Activated CD4-positive, alpha-beta T cell treated with anti-CD3 and anti-CD28 coated beads for 1 hour (primary cell): ENCODE measurements at places on chromosomes 11 and 22.

DNA sequence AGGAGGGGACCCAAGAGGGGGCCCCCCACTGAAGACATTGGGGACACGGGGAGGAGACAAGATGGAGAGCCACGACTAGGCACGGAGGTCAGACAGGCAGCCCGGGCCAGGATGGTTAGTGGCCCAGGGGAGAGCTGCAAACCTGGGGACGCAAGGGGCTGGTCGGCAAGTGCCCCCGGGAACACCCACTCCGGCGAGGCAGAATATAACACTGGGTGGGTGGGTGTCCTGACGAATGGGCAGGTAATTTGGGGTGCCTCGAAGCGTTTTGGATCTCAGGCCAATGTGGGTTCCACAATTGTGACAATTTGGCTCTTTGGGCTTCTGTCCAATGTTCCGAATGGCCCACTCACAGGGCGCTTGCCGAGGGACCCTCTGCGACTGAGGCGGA lies 9.9 kb downstream of the IGF2 start:
- no peak for DNase-seq

DNA sequence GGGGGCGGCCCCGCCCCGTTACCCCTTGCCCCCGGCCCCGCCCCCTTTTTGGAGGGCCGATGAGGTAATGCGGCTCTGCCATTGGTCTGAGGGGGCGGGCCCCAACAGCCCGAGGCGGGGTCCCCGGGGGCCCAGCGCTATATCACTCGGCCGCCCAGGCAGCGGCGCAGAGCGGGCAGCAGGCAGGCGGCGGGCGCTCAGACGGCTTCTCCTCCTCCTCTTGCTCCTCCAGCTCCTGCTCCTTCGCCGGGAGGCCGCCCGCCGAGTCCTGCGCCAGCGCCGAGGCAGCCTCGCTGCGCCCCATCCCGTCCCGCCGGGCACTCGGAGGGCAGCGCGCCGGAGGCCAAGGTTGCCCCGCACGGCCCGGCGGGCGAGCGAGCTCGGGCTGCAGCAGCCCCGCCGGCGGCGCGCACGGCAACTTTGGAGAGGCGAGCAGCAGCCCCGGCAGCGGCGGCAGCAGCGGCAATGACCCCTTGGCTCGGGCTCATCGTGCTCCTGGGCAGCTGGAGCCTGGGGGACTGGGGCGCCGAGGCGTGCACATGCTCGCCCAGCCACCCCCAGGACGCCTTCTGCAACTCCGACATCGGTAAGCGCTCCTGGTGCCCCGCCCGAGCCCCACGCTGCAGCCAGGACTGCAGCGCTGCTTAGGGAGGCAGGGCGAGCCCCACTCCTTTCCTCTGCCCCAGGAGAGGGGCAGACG lies at the start of gene TIMP3:
Gene TIMP3, plus strand, starts transcription at position 169 of the 700 bp plus-strand sequence. Its CDS starts 297 bp downstream, at position 466.
- DNase-seq: no peak

DNA sequence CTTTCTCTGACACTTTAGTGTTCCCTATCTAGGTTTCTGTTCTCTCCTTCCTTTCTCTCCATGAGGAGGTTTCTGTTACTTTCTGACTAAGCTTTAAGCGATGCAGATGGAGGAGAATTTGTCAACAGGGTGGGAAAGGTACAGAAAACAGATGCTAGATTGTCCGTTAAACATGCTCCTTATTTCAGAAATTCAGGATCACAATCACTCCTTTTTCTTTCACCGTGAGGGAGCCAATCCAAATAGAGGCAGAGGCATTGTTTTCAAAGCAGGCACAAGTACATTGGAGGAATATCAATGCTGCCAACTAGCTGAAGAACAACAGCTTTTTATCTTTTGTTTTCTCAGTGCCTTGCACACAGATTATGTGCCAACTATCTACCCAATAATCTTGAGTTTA lies 215.7 kb upstream of the FOLH1 start:
- no peak for DNase-seq

DNA sequence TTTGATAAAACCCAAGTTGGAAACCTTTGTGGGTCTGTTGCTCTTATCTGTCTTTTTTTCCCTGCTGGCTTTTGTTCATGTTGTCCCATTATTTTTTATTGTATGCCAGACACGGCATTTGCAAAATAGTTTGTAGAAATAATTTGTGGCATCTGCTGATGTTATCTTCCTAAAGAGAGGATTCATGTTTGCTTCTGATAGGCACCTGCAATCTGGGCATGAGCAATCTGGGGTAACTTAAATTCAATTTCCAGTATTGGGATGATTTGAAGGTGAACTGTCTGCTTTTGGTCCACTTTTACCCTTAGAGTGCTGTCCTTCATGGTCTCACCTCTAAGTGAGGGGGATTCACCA lies 126.9 kb downstream of the CEP164 start:
- no peak for DNase-seq

DNA sequence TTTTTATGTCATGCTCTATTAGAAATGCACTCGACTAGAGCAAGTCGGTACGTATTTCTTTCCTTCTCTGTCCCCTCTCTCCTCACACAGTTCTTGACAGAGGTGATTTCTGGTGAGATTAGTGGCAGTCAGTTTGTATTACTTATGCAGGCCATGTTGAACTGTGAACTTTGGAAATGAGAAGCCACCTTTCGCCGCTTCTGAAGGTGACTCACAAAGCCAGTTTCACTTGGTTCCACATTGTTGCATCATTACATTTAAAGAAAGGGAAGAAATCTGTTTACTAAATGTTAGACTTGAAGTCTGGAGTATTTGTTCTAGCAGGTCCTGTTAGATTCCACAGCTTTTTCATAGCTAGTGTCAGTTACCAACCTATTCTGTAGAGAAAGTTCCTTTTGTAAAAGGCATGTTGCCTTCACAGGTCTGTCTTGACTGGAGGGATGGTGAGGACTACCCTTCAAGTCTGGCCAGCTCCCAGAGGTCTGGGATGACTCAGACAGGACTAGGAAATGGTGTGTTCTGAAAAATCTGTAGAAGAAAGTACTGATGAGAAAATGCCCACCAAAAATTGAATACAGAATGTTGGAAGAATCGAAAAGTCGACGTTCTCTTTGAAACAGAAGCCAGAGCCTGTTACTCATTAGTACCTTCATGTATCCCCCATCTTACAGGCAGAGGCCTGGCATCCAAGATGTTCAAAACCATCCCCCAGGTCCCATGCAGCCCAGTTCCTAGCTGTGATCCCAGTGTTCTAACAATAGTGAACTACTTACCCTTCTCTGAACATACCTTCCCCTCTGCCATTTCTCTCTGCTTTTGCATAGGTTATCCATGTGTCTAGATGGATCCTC lies 181.4 kb downstream of the DBX1 start:
- no peak for DNase-seq

DNA sequence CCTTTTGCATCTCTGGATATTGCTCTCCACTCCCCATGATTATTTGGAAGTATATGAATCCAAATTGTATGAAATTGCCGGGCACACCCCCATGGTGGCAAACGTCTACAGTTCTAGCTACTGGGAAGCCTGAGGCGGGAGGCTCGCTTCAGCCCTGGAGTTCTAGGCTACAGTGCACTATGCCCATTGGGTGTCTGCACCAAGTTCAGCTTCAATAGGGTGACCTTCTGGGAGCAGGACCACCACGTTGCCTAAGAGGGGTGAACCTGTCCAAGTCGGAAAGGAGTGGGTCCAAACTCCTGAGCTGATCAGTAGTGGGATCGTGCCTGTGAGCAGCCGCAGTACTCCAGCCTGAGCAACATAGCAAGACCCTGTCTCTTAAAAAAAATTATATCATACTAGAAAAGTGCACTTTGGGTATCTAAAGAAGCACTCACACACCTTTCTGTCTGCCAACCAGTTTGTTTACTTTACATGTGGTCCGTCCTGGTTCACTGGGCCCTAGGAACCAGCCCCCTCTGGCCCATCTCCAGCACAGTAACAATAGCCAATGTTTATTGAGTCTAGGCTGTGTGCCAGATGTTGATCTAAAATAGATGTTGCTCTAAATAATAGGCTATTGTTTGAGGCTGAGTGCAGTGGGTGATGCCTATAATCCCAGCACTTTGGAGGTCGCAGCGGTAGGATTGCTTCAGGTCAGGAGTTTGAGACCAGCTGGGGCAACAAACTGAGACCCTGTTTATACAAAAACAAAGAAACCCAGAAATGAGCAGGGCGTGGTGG lies 16.4 kb upstream of the KAT5 start:
- DNase-seq: no peak

GRCh38 chr22:23231471-23232093 lies 51.3 kb downstream of the BCR start:
- no peak for DNase-seq

DNA sequence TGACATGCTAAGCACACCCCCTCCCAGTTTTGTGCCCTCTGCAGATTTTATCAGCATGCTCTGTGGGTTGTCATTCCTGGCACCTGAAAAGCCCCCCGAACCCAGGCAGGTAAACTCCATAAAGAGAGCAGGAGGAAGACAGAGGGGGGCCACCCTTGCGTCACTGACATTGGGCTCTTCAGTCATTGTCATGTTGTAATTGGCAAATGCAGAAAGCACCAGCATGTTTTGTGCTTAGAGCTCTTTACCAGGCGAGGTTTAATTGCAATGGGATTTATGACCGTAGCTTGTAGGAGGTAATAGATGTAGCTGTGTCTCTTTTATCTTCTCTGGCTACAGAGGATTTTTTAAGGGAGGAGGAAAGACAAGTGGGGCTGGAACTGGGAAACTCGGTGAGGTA lies 201.7 kb downstream of the GRIK4 start:
- no peak for DNase-seq

- DNase-seq: no peak
Observed at GRCh38 chr11:36014898-36015665, 71.2 kb downstream of the LDLRAD3 start.

DNA sequence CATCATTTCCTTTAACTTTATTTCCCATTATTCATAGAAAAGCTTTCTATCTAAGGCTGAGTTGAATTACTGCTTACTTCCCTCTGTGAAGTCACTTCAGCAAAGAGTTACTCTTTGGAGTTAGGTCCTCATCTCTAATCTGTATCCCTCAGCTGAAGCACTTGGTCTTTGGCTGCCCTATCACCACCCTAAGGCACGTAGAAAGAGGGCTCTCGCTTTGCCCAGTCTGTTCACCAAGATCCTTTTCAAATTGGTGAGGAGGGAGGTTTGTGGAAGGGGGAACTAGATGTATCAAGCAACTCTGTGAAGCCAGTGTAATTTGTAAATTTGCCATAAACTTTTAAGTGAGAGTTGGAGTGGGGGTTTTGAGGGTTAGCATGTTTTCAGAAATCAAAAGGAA lies 43.4 kb downstream of the PAX6 start:
- no peak for DNase-seq

GRCh38 chr11:8033305-8034105 lies 46.4 kb downstream of the EIF3F start:
- DNase-seq: peak; percentile 29

GRCh38 chr11:30431127-30431814 lies 108.4 kb downstream of the ARL14EP start:
- no peak for DNase-seq

DNA sequence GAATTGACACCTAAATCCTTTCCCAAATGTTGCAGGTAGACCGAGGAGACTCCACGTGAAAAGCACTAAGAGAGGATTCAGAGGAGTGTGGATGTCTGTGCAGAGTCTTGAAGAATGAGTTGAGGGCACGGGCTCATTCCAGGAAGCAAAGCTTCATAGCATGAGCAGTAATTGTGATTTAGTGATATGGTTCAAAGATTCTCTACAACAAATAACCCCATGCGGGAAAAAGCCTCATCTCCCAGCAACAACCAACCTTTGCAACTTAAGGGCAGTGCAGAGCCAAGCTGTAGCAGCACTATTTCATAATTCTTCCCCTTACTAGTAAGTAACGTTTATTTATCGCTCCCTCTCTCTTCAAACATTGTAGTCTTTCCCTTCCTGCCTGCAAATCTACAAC lies 87.5 kb upstream of the CLMP start:
- DNase-seq: no peak
